Activated naive CD4-positive, alpha-beta T cell (primary cell): ENCODE measurements at places on chromosomes 12 and 14.

- no peak for DNase-seq
These were observed 20.6 kb upstream of the CPM start for GRCh38 chr12:68953536-68953935.

GRCh38 chr14:54591461-54591860 is 24.5 kb downstream of the SAMD4A start:
- DNase-seq = no peak

DNA sequence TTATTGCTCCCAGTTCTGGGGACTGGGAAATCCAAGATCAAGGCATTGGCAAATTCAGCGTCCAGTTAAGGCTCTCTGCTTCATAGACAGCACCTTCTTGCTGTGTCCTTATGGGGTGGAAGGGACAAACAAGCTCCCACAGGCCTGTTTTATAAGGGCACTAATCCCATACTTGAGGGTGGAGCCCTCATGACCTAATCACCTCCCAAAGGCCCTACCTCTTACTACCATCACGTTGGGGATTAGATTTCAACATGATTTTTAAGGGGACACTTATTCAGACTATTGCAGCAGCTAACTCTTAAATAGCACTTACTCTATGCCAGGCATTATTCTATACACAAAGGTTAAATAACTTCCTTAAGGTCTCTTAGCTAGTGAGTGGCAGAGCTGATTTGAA is 17.3 kb downstream of the TOGARAM1 start:
- no peak for DNase-seq

- no peak for DNase-seq
These were observed 3.0 kb upstream of the ZDHHC22 start for GRCh38 chr14:77144412-77145115.

DNA sequence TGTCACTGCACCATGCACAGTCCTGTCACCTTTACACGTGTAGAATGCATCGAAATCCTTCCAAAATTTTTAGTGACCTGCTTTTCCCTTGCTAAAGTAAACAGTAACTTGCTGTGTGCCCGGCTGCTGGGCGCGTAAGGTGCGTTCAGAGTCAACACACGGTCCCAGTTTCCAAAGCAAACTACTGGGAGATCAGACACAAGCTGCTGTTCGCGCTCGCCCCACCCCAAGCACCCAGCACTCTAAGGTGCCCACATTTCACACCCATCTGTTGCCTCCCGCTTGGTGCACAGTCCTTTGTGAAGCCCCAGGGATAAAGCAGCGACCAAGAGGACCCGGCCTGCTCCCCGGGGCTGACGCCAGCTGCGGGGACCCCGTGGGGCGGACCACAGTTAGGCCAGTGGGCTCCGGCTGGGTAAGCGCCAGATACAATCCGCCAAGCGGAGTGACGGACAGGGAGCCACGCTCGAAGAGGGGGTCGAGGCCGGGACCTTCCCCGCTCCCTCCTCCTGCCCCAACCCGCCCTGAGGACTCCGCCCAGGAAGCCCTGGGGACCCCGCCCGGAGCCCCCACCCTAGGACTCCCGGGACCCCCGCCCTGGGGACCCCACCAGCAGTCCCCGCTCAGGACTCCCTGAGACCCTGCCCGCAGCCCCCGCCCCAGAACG is 633 bp downstream of the STX2 start:
- peak; percentile 25 for DNase-seq

- no peak for DNase-seq
These were observed 953.8 kb downstream of the TRHDE start for GRCh38 chr12:73225941-73226340.

DNA sequence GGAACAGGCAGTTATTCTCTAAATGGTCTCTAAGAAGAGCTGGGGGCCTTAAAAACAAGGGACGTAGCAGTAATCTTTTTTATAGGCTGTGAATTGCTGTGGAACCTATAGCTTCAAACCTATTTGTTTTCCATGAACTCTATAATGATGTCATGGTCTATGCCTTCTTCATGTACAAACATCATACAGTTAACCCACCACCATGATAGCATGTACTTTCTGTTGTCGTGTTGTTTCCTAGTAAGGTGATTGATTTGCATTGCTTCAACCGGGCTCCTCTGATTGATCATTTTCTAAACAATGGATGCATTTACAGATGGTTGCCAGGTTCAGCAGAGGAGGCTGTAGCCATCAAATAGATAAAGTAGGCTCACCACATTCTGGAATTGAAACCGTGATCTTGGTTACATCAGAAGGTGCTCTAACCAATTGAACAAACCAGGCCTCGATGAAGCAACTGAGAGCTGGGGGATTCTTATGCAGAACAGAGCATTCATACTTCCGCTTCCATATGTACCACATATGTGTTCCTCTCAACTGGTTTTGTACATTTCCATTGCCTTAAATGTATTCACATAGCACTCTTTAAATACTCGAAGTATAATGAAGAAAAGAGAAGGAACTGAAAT is 25.6 kb upstream of the PCNX1 start:
- DNase-seq = no peak

DNA sequence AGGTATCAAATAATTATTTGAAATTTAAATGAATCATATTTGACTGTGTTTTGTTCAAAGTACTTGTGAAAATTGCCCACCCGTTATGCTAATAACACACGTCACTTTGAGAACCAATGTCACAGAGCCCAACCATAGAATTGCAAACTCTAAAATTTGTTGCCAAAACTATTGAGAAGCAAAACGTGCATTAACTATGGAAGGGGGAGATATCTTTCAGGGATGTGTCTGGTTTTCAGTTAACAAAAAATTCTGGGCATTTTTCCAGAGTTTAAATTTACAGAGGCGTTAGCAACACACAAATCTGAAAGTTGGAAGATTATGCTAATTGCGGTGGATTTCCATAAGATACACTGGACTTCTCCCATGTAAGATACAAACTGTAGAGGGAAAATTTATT is 371.8 kb upstream of the E2F7 start:
- DNase-seq = no peak

- DNase-seq = no peak
These were observed 160.5 kb downstream of the KITLG start for GRCh38 chr12:88419794-88420193.

GRCh38 chr12:123149088-123149487 is 1.8 kb downstream of the PITPNM2 start:
- DNase-seq = no peak

- no peak for DNase-seq
These were observed 24.5 kb upstream of the TMCC3 start for GRCh38 chr12:94674835-94675234.

- peak; percentile 49 for DNase-seq
These were observed 36.9 kb downstream of the BCL11B start for GRCh38 chr14:99234961-99235571.

GRCh38 chr14:63603749-63604277 is 37.9 kb downstream of the WDR89 start:
- DNase-seq = no peak

DNA sequence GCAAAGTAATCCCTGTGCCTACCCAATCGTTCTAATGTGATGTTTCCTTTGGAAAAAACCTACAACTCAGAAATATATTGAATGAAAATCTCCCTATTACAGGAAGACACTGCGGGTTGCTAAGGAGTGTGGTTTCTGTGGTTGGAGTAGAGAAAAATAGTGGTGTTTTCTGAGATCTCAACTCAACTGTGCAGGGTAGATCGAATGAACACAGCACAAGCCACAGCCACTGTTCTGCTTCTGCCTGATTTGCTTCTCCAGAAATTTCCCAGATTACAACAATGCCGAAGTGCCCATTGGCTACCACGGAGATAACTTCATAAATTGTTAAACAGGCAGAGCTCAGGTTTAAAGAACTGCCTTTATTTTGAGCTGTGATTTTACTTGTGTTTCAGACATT is 480.4 kb downstream of the DIO2 start:
- no peak for DNase-seq
